ENCODE measurements at places on chromosomes 3 and 15.

- no peak for DNase-seq
Observed at GRCh38 chr15:79053894-79054293, 36.7 kb downstream of the RASGRF1 start.

GRCh38 chr3:193621127-193621526, 28.1 kb downstream of the OPA1 start:
- DNase-seq = no peak

- no peak for DNase-seq
Observed at GRCh38 chr3:158671821-158672214, 630 bp downstream of the LXN start.

- DNase-seq = no peak
Observed at GRCh38 chr3:176840641-176841286, 356.5 kb downstream of the TBL1XR1 start.

DNA sequence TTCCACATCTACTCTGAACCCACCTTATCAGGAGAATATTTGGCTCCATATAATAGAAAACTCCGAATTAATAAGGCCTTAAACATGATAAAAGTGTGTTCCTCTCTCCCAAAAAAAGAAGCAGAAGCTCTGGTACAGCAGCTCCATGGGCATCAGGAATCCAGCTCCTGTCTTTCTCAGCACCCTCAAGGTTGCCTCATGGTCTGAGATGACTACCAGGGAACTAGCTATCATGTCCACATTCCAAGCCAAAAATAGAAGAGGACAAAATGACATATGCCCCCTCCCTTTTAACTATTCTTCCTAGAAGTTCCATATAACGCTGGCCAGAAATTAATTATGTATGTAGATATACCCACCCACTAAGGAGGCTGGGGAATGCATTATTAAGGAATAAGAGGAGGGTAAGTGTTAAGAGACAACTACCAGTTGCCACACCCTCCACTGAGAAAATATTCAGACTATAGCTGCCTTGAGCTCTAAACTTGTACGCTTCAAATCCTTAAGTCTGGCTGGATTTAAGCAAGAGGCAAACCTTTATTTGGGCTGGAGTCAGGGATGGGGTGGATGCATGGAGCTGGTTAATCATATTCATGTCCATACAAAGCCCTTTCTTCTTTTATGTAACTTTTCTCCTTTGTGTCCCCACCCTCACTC, 35.8 kb upstream of the CTDSPL start:
- DNase-seq = no peak

- no peak for DNase-seq
Observed at GRCh38 chr15:101526021-101526420, 36.5 kb upstream of the PCSK6 start.

GRCh38 chr15:73629798-73630429, 3.3 kb downstream of the NPTN start:
- no peak for DNase-seq

- DNase-seq = no peak
Observed at GRCh38 chr3:57919987-57920386, 88.2 kb upstream of the FLNB start.

DNA sequence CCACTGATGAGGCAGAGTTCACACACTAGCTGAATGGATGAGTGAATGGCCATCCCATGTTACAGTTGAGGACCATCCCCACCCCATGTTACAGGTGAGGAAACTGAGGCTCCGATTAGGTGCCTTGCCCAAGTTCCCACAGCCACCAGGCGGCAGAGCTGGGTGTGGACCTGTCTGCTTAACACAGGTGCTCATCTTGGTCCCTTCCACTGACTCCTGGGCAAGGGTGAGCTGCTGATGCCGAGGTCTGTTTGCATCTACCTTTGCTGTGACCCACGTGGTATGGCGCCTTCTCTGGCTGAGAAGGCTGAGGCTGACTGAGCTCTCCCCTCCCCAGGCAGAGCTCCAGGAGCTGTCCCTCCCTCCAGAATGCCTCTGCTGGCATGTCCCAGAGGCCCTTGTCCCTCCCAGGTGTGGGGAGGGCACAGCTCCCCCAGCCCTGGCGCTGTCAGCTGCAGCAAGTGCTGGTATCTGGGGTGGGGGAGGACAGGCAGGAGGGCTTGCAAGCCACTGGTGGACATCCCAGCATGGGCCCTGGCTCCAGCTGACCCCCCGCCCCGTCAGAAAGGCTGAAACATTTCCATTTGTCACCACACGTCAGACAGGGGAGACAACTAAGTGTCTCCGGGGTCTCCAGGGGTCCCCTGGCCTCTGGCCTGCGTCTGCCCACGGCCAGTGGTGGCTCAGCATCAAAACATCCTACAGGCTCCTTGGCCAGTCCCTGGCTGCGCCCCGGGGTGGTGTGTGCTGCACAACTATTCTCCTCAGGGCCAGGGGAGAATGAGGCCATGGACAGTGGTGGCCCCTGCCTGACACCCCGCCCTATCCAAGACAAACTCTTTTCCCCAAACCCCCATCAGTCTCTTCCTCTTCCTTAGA, 105.4 kb downstream of the ADCY5 start:
- DNase-seq = no peak

DNA sequence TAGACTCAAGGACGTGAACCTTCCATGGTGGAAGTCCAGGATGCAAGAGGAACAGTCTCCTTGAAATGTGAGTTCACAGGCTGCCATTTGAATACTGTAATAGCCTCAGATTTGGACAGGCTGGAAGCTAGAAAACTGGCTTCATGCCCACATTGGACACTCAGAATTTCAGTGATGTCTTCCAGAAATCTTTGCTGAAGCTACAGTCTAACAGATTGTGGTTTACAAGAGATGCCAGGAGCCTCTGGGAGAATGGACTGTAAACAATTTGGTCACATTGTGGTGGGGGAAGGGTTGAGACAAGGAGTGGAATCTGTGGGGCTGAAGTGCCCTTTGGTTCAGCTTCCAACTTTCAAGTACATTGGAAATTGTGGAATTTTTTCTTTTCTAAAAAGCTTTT, 252.0 kb upstream of the PROK2 start:
- DNase-seq = no peak

DNA sequence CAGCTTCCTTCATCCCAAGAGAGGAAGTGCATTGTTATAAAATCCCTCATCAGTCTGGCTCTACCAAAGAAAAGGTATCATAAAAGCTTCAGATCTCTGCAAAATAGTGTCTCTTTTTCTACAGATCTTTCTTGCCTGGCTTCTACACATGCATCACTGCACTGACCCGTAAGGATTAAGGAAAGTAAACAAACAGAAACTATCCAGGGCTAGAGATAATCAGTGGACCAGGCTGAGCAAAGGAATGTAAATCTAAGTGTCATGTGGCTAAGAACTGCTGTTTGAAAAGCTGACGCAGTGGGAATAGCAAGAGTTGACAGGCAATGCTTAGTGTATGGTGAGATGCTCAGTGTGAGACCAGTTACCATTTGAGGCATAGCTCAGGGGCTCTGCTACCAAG, 339.7 kb downstream of the IL5RA start:
- no peak for DNase-seq

DNA sequence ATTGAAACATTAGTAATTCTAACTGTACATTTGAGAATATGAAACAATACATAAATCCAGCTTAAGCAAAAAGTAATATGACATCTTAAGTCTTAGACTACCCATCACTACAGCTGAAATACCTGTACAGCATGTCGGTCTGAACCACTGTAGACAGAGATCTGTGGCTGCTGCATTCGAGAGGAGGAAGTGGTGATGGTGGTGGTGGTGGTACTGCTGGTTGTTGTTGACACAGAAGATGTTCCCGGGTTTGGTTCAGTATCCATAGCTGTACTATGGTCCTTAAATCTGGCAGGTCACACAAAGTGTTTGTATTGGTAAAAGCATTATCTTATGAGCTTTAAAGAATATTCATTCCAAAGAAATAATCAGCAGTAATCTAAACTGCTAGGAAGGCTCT, 2.9 kb downstream of the PHC3 start:
- no peak for DNase-seq

DNA sequence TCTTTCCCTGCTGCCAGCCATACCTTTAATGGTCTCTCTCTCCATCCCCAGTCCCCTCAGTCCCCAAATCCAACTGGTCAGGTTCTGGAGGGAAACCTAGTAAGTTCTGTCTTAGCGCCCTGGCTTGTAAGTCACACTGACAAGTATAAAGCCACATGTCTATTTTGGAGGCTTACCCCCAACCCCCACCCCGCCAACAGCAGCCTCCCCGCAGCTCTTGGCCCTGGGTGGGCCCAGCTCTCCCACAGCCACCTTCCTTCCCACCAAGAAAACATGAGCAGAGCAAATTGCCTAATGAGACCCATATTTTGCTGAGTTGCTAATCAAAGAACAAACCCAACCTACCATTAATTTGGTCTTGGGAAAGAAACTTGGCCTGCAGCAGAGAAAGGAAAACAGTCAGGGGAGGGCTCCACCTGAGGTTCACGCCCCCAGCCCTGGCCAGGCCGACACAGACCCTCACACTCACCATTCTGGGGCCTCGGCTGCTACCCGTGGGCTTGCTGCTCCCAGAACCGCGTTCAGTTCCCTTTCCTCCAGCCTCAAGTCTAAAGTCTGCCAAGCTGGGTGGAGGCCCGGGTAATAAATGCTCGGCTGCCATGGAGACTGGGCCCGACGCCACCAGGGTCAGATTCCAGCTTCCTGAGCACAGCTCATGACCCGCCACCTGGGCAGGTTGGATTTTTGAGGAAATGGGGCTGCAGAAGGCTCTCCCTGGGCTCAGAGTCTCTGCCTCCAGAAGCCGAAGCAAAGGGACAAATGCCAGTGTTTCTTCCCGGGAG, at the start of gene CALML4:
Gene CALML4, minus strand, starts transcription at position 557 of the 782 bp plus-strand sequence. Its CDS starts 85 bp downstream, at position 472.
- DNase-seq = peak; percentile 10

- no peak for DNase-seq
Observed at GRCh38 chr3:120440001-120440703, 10.6 kb downstream of the FSTL1 start.

DNA sequence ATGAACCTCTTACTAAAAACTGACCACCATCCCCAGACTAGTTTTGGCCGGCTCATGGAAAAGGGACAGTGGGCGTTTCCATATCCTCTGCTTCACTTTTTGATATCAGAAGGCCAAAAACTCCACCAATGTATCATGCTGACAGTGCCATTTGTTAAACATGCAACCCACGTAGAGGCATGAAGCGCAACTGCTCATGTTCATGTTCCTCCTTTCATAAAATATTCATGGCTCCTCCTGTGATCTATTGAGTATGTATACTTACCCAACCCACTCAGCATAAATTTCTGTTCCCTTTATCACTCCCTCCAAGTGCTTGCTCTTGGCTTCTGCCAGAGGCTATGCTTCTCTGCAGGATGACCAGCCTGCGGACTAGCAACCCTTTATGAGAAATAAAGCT, 58.7 kb upstream of the TGFBR2 start:
- DNase-seq = no peak

DNA sequence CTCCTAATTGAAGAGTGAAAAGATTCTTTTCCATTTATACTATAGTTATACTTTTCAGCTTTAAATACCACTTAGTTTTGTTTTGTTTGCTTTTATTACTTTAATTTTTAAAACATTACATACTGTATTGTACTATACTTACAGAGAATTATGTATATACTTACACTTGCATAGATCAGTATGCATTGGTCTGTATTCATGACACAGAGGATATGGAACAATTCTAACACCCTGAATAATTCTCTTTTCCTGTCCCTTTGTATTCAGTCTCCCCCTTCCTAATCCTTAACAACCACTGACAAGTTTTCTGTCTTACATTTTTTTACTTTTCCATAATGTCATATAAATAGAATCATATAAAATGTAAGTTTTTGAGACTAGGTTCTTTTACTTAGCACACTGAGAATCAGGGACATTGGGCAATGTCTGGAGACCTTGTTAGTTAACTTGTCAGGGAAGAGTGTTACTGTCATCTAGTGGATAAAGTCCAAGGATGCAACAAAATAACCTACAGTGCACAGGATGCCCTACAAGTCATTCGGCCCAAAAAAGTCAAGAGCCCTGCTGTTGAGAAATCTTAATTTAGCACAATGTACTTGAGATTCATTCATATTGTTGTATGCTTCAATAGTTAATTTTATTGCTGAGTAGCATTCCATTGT, 95.7 kb upstream of the MCTP2 start:
- DNase-seq = no peak

DNA sequence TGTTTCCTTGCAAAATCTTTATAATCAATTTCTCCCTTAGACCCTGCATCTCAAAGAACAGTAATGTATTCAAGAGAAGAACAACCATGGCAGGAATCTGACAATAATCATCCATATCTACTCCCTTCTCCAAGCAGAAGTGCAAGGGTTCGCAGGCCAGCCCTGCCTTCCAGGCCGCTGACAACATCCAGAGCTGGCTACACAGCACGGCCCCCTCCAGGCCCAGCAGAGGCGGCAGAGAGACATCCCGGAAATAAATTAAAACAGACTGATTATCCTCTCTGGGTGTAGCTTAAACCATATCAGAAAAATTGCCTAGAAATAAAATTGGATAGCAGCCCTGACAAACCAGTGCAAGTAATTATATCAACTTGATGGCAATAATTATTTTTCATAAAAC, 223.3 kb downstream of the FAM43A start:
- no peak for DNase-seq

DNA sequence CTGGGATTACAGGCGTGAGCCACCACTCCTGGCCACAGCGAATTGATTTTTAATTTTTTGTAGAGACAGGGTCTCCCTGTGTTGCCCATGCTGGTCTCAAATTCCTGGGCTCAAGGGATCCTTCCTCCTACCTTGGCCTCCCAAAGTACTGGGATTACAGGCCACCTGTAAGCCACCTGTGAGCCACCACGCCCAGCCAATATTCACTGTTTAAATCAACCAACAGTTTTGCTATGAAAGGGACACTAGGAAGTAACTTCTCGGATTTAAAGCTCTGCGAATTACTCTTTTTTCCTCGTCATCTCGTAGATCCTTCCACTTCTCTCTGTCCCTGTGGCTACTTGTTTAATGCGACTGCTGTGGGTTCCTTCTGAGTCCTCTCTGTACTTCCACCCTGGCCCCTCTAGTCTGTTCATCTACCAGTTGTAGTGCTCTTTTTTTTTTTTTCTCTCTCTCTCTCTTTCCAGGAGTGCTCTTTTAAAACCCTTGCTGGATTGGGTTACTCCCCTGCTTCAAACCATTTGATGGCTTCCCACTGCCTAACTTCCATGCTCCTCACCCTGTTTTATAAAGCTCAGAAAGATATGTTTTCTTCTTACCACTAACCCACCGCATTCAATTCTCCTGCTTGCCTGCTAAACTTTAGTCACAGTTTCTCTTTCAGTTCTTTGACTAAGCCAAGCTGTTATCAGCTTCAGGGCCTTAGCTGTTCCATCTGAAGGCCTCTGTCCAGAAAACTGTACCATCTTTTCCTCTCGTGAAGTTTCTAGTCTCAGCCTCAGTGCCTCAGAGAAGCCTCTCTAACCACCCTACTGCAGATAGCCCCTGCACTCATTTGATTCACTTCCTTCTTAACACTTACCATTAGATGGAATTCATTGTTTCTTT, 12.4 kb downstream of the RTF1 start:
- no peak for DNase-seq

- no peak for DNase-seq
Observed at GRCh38 chr3:122880624-122881023, 85.8 kb downstream of the SLC49A4 start.

GRCh38 chr3:13880811-13881156, 913 bp upstream of the WNT7A start:
- DNase-seq = no peak

GRCh38 chr15:33831646-33832045, 136.7 kb upstream of the CHRM5 start:
- no peak for DNase-seq

GRCh38 chr15:38242055-38242454, 10.6 kb upstream of the SPRED1 start:
- DNase-seq = no peak

Measured in NCI-H748 treated with DMSO at 0.1 percent for 48 hours (cell line).